Cardiac muscle cell (in vitro differentiated cells and primary cell): ENCODE measurements at places on chromosomes 16 and 17. TPM values are rescaled to one million over a fixed set of nuclear protein-coding genes. Genes with fewer than 3 reads are reported as not detected.

The GPRC5B gene
- polyA plus RNA-seq, result 14.7 and 21.9 TPM in 2 replicates

The ASGR1 gene
- polyA plus RNA-seq, result 19.2 and 21.7 TPM in 2 replicates

The TNK1 gene
- 2.9 and 4.3 TPM in 2 replicates for polyA plus RNA-seq

The EFCAB13 gene
- polyA plus RNA-seq, result 6.0 and 8.1 TPM in 2 replicates

The MSRB1 gene
- polyA plus RNA-seq, result 27.8 and 35.1 TPM in 2 replicates

The MPO gene
- not detected in 2 replicates for polyA plus RNA-seq
